ENCODE measurements at places on chromosomes 4 and X.

DNA sequence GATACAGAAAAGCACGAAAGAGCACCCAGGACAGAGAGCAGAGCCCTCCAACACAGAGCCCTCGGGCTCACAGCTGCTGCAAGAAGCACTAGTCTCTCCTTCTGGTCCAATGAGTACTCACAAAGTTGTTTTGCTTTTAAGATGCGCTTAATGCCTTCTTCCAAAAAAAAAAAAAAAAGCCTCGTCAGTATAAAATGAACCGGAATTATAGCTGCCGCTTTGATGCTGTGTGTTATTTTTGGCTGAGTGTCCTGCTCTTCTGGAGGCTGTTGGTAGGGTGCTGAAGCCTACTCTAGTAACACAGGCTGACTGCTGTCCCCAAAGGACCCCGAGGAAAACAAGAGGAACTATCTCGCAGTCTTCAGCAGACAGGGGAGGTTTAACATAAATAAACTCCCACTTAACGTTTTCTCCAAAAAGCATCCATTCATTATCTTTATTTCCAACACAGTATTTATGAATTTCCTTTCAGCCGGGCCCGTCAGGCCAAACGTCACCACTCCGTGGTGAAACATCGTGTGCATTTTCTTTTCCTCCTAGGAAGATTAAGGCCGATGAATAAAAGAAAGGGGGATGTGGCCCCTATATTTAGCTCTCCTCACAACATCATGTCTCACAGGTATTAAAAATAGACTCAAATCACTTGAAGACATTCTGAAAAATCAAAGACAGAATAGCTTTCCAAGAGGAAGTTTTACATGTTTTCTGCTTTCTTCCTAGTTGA is 213.7 kb upstream of the PPARGC1A start:
- DNase-seq: no peak

- DNase-seq: no peak
Measured at GRCh38 chr4:36278789-36279188, 2.6 kb upstream of the DTHD1 start.

DNA sequence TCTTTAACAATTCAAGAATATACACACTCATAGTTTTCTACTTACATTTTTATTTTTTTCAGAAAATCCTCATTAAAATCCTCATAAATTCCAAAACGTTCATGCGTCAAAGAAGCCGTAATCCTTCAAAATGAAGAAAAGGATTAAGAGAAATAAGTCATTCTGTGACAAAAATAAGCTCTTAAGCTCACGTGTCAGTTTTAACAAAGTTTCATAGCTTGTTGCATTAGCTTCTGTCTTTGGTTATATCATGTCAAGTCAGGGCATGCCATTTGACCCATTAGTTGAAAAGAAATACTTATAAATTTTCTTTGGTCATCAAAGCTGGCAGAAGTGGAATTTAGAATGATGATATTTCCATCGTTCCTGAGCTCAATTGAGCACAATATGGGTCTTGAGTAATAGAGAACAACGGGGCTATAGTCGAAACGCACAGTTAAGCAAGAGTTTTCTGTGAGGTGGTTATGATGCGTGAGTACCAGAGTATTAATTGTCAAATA is 185.2 kb upstream of the CTSO start:
- no peak for DNase-seq

DNA sequence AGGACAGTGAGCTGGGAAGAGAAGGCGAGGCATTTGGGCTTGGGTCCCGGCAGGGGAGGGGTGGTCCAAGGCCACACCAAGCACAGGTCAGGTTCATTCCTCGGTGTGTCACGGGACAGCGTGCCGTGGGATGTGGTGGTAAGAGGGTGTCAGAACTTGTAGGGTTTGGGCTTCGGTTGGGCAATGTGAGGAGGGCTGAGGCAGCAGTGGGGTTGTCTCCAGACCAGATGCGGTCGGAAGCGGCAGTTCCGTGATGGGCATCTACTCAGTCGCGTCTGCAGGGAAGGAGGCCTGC is 22.1 kb downstream of the ADRA2C start:
- no peak for DNase-seq

DNA sequence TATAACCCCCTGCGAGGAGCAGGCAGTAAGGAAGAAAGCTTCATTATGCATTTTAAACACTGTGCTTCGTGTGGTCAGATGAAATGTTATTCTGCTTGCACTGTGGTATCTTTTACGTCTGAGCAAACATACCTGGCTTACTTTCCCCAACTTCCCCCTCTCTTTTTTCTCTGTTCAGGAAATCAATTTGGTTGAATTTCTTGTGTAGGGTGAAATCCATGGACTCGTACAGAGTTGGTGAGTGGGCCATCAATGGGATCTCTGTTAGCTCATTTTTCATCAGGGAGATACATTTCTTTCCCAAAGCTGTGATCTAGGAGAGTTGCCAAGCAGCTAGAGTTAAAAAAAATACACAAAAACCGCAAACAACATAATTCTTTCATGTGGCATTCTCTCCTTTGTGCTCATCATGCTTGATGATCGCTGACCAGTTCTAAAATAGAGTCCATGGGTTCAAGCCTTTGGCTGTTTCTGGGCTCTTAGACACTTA is 98.5 kb downstream of the FRAS1 start:
- DNase-seq: no peak

DNA sequence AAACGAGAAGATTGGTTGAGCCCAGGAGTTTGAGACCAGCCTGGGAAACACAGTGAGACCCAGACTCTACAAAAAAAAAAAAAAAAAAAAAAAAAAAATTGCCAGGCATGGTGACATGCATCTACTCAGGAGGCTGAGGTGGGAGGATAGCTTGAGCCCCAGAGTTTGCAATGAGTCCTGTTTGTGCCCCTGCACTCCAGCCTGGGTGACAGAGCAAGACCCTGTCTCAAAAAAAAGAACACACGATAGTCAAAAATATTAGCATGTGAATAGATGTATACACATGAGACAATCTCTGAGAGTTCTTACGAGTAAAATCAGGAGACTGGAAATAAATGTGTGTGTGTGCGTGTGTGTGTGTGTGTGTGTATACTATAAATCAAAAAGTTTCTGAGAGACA is 966.3 kb downstream of the FSTL5 start:
- no peak for DNase-seq

DNA sequence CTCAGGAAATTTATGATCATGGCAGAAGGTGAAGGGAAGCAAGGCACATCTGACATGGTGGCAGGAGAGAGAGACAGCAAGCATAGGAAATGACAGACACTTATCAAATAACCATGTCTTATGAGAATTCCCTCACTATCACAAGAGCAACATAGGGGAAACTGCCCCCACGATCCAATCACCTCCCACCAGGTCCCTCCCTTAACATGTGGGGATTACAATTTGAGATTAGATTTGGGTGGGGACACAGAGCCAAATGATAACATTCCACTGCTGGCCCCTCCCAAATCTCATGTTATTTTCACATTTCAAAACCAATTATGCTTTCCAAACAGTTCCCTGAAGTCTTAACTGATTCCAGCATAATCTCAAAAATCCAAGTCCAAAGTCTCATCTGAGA is 8.2 kb upstream of the TMA16 start:
- DNase-seq: no peak

GRCh38 chr4:25089051-25089763 is 58.5 kb upstream of the LGI2 start:
- no peak for DNase-seq

DNA sequence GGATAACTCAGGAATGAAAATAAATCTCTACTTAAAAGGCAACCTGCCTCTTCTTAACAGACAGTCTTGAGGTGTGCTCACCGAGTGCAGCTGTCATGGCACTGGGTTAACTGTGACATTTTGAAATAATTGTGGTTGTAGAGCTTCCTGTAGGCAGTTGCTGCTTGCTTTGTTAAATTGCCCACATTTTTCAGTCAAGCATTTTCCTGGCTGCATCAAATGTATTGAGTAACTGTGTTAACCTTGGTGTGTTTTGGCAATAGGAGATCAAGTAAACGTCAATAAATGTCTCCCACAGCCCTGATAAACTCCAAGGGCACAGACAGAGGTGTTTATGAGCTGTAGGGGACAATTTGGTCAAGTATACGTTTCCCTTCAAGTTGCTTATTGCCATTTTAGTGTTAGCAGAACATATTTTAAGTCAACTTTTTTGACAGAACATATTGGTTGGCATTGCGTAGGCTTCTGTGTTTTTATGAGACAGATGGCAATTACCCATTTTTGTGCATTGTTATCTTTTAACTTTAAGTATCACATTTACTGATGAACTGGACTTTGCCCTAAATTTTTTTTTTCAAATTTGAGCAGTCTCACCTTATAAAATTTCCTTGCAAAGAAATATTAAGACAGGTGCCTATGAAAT is 527.4 kb downstream of the C4orf33 start:
- no peak for DNase-seq

- DNase-seq: no peak
Measured at GRCh38 chr4:141849778-141850177, 213.4 kb downstream of the IL15 start.

GRCh38 chrX:108945883-108946523 is 209.6 kb upstream of the IRS4 start:
- DNase-seq: no peak

DNA sequence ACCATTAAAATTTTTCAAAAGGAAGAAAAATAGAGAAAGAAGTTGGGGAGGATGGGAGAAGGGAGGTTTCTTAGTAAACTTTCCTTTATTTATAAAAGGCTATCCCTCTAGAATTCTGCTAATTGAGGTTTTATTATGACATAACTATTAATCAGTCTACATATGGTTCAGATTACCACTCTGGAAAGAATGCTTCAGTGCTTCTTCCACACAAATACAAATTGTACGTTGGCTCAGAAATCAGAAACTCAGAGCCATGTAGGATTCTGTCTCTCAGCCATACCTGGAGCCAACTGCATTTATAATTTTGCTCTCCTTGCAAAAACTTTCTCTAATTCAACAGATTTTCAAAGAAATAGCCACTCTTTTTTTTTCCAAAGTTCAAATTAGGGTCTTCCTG is 37.1 kb downstream of the SRPX start:
- no peak for DNase-seq

GRCh38 chrX:106919932-106920452 is at the start of gene CLDN2:
TSS of gene CLDN2 (plus strand) at chrX:106920402. CDS start at chrX:106928229, 7,827 bp downstream.
- DNase-seq: no peak

GRCh38 chrX:136318895-136319597 is 18.3 kb downstream of the ADGRG4 start:
- DNase-seq: no peak

- no peak for DNase-seq
Measured at GRCh38 chrX:40727581-40728252, 7.6 kb downstream of the MED14 start.

- DNase-seq: no peak
Measured at GRCh38 chr4:5945171-5945570, 52.3 kb upstream of the CRMP1 start.

GRCh38 chr4:91359041-91360031 is 944.4 kb upstream of the GRID2 start:
- DNase-seq: no peak

DNA sequence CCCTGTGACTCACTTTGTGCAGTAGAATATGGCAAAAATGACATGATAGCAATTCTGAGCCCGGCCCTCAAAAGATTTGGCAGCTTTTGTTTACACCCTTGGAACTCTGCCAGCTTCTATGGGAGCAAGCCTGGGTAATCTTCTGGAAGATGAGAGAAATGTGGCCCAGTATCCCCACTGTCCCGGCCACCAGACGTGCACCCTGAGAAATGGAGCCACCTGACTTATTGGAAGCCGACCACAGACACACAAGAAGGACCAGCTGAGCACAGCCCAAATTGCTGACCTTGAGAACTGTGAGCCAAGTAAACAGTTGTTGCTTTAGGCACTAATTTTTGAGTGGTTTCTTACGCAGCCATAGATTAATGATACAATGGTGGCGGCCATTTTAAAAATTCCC is 197.0 kb downstream of the STIM2 start:
- DNase-seq: no peak

- DNase-seq: no peak
Measured at GRCh38 chrX:133175162-133175561, 43.0 kb downstream of the TFDP3 start.

DNA sequence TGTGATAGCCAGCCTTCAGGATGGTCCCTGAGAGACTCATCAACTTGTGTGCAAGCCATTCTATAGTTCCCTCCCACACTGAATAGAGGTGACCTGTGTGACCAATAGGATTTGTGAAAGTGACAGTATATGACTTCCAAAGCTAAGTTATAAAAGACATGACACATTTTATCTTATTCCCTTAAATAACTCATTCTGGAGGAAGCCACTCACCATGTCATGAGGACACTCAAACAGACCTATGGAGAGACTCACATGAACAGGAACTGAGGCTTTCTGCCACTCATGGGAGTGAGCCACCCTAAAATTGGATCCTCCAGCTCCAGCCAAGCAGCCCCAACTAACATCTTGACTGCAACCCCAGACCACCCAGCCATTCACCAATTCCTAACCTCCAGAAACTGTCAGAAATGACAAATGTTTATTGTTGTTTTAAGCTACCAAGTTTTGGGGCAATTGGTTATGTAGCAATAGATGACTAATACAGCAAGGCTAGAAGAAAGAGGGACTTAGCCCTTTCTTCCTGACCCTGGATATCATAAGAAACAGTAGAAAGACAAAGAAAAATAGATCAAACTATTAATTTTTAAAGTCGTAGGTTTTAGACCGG is 9.0 kb upstream of the CHIC2 start:
- no peak for DNase-seq

- DNase-seq: no peak
Measured at GRCh38 chrX:54248309-54248708, 65.3 kb upstream of the FAM120C start.

DNA sequence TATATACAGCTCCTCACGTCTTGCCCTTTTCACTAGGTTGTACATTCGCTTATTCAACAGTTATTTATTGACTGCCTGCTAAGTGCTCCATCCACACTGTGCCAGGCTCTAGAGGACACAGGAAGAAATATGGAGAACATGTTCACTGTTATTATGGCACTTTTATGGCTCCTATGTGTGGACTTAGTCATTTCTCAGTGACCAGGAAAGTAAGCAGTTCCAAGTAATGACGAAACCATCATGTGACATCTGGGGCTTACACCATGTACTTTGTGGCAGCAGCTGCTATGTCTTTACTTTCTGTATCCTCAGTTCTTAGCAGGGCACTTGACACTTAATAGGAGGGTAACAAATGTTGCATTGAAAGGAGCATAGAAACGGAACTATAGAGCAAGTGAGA is 278.0 kb downstream of the ANK2 start:
- no peak for DNase-seq

DNA sequence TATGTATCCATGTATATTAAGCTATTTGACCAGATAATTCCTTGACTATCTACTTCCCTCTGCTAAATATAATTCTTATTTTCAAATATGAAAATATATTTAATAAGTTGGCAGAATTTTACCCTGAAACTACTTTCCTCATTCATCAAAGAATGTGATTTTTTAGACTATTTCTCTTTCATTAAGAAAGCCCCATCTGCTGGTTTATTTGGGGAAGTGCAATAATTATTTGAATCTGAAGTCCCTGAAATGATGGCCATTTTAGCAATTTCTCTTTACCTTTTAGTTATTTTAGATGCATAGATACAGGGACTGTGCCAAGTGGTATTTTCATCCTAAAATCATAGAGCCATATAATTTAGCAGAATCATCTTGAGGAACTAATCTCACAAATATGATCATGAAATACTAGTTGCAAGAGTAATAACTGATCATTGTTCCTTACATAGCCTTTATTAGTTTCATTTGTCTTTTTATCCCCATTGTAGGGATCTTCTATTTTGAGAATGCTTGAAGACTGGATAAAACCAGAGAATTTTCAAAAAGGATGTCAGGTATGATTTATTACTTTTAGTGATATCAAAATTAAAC is 39.0 kb downstream of the ENPEP start:
- DNase-seq: no peak

- DNase-seq: no peak
Measured at GRCh38 chr4:145557720-145558119, 61.5 kb upstream of the MMAA start.

- no peak for DNase-seq
Measured at GRCh38 chr4:56976283-56976836, 1.0 kb downstream of the NOA1 start.

- no peak for DNase-seq
Measured at GRCh38 chr4:28427306-28428085, 1566.9 kb downstream of the STIM2 start.

Data from NCI-H2107 (cell line).